Activated T-helper 1 cell treated with anti-CD3 and anti-CD28 coated beads, Interleukin-12 subunit alpha, Interleukin-12 subunit beta, Interleukin-2, Interleukin-4 antibody, amounts not matched to agents 30 ng/mL and 10 ng/mL and 1 ng/mL, durations not matched to agents 14 hours and 24 hours and 36 hours (primary cell): ENCODE measurements at places on chromosomes 5 and 9. TPM values are rescaled to one million over a fixed set of nuclear protein-coding genes. Genes with fewer than 3 reads are reported as not detected.

DNA sequence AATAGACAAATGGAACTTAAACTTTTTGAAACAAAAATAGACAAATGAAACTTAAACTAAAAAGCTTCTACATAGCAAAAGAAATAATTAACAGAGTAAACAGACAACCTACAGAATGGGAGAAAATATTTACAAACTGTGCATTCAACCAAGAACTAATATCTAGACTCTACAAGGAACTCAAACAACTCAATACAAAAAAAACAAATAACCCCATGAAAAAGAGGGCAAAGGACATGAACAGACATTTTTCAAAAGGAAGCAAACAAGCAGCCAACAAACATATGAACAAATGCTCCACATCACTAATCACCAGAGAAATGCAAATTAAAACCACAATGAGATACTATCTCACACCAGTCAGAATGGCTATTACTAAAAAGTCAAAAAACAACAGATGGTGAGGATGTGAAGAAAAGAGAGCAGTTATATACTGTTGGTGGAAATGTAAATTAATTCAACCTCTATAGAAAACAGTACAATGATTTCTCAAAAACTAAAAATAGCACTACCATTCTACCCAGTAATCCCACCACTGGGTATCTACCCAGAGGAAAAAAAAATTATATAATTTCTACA lies 170.8 kb upstream of the RGMB start:
- peaks cover 2% of the 10 kb centered on the region for H3K27me3 ChIP-seq
- no peak overlapping the region for H3K4me3 ChIP-seq
- no peaks in the 10 kb centered on the region for H3K36me3 ChIP-seq

DNA sequence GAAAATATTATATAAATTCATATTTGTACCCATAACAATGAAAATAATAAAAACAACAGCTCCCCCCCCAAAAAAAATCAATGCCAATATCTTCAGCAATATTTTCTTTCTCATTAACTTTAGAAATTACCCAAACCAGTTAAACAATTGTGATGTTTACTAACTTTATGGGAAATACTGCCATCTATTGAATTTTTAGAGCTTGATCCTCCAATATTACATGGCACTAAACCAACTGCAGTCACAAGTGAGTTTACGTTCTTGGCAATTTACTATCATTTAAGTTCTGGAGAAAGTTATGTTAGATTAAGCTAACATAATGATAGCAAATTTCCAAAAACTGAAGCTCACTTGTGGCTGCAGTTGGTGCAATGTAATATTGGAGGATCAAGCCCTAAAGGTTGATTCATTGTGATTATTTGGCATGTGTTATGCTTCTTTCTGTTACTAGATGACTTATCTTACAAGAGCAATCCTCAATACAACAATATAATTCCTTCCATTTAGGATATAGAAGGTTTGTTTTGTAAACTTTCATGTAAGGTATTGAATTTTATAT lies 379.5 kb downstream of the CDH18 start:
- H3K4me1 ChIP-seq: no peaks in the 10 kb centered on the region
- no peaks in the 10 kb centered on the region for H3K36me3 ChIP-seq
- H3K27ac ChIP-seq: no peak overlapping the region
- DNase-seq: no peak

DNA sequence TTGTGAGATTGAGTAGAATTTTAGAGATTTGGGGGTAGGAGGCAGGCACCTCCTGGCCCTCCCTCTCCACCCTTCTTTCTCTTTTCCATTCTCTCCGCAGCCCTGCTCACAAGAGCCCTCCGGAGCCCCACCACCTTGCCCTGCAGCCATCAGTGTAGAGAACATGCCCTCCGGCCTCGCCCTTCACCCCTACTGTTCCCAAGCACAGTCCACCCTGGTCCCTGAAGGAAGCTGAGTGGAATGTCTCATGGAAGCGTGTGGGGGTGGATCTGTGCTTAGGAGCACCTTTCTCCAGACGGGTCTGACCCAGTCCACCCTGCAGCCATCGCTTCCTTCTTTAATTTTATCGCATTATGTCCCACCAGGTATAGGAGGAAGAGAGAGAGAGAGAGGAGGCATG lies 267.1 kb downstream of the NSG2 start:
- H3K4me3 ChIP-seq: no peak overlapping the region
- H3K27ac ChIP-seq: no peak overlapping the region
- DNase-seq: no peak
- no peaks in the 10 kb centered on the region for H3K36me3 ChIP-seq
- no peaks in the 10 kb centered on the region for H3K4me1 ChIP-seq

DNA sequence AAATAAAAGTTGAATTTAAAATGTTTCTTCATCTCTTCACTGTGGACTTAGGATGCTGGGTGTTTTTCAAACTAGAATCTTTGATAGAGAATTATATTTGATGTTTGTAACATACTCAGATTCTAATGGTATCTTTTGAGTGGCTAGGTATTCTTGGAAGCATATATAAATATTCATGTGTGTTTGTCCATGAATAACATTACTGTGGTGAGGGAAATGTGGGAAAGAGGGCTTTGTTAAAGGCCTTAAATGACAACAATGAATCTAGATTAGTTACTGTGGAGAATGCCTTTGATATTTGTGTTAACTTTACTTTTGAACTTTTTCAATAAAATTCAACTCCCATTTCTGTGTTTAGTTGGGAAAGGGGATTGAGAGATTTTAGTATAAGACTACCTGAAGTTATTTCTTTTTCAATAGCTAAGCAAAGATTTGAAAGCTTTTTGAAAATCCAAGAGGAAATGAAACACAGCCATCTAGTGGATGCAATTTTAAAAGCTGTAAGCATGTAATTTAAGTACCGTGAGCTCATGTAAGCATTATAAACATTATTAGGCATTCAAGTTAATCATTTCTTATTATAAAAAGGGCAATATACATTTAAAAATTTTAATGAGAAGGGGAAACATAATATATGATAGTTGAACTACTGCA lies 69.6 kb downstream of the CCDC171 start:
- no peak overlapping the region for H3K27ac ChIP-seq
- H3K4me1 ChIP-seq: no peaks in the 10 kb centered on the region
- H3K36me3 ChIP-seq: no peaks in the 10 kb centered on the region
- H3K4me3 ChIP-seq: no peak overlapping the region
- no peak for DNase-seq
- peaks cover 2% of the 10 kb centered on the region for H3K27me3 ChIP-seq

DNA sequence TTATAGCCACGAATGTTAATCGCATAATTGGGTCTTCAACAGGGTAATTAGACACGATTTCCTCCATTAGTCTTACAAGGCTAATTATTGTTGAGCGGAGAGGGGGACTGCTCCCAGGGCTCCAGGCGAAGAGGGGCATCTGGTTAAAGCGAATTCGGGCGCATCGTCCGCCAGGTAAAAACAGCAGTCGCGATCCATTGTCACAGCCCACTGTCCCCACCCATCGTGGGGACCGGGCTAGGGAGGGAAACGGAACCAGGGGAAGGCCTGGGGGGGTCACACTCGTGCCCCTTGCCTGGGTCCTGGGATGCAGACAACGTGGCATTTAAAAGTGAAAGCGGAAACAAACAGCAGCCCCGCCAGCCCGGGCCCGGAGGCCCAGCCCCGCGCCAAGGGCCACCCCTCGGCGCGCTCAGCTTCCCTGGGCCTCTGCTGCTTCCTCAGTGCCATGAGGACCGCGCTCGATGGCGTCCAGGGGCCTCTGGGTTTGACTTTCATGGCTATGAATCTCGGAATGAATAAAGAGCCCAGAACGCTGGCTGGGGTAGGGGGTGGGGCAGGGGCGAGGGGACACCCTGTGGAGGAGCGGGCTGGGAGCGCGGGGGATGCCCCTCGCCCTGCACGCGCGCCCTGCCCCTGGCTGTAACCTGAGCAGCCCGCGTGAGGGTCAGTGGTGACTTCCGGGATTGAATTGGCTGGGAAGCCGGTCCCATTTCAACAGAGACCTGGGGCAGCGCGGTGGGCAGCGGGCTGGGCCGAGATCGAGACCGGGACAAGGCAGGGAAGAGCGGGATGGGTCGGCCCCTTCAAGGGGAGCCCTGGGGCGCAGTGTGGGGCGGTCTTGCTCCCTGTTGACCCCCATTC lies 99.9 kb downstream of the GTF3C4 start:
- H3K4me3 ChIP-seq: peak overlapping the region; percentile 93
- peaks cover 12% of the 10 kb centered on the region for H3K36me3 ChIP-seq
- peaks cover 8% of the 10 kb centered on the region for H3K27me3 ChIP-seq
- peaks cover 18% of the 10 kb centered on the region for H3K4me1 ChIP-seq

DNA sequence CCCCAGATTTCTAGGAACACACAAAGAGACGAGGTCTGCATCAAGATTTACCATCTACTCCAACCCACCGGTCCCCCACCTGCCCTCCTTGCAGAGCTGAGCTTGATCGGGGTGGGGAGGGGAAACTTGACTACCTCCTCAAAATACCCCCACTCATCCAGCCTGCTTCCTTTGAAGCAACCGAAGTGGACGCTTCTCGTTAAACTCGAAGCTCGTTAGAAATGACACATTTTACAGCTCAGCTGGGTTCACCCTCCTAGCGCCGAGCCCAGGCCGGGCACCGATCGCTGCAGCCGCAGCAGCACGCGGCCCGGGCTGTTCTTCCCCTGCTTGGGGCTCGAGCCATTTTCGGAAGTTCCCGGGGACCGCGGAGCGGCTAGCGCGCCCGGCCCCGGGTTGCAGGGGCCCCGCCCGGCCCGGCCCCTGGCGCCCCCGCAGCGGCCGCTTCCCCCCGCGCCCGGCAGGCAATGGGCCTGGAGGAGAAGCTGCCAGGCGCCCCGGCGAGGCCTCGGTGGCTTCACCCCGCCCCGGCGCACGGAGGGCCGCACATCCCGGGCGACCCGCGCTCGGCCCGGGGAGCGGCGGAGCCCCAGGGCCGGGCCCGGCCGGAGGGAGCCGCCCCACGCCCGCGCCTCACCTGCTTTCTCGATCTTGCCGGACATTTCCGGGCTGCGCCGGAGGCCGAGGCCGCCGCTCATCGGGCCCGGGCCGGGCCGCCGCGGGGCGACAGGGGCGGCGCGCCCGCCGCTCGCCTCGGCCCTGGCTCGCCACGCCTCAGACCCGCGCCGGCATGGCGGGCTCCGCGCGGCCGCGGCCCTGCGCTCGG lies 530 bp downstream of the RAPGEF1 start:
- peak overlapping the region; percentile 83 for H3K27ac ChIP-seq
- peak overlapping the region; percentile 92 for H3K4me3 ChIP-seq
- no peak for DNase-seq

GRCh38 chr9:16418721-16419120 lies 451.7 kb downstream of the BNC2 start:
- H3K4me3 ChIP-seq: no peak overlapping the region
- no peak overlapping the region for H3K27ac ChIP-seq
- H3K36me3 ChIP-seq: no peaks in the 10 kb centered on the region
- no peak for DNase-seq
- H3K4me1 ChIP-seq: no peaks in the 10 kb centered on the region
- peaks cover 4% of the 10 kb centered on the region for H3K27me3 ChIP-seq

DNA sequence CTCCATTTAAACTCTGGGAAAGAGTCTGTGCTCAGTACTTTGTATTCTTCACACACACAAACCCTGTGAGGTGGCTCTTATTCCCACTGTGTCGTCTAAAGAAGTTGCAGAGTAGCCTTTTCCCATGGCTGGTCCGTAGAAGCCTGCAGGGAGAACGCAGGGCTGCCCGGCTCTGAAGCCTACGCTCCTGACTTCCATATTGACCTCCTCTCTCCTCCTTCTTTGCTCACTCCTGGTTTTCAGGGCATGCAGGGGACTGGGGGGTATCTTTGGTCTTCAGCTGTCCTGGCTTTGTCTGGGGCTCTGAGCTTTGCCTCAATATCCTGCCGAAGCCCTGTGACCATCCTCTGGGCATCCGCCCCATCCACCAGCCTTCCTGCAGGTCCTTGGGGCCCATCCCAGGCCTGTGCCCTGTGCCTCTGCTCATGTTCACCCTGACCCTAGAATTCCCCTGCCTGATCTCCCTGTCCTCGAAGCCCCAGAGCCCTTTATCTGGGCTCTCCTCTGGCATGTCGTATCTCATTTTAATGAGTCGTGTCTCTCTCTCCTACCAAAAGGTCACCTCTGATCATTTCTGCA lies 83.8 kb upstream of the FSTL4 start:
- peaks cover 7% of the 10 kb centered on the region for H3K27me3 ChIP-seq
- DNase-seq: no peak
- no peaks in the 10 kb centered on the region for H3K36me3 ChIP-seq
- no peak overlapping the region for H3K4me3 ChIP-seq

The SPINK4 gene
- not detected in 2 replicates for total RNA-seq

The CATSPER3 gene
- 0.41 and 0.81 TPM in 2 replicates for total RNA-seq

The SPARC gene
- total RNA-seq: not detected in 2 replicates
